ENCODE measurements at places on chromosomes 3 and 15.

DNA sequence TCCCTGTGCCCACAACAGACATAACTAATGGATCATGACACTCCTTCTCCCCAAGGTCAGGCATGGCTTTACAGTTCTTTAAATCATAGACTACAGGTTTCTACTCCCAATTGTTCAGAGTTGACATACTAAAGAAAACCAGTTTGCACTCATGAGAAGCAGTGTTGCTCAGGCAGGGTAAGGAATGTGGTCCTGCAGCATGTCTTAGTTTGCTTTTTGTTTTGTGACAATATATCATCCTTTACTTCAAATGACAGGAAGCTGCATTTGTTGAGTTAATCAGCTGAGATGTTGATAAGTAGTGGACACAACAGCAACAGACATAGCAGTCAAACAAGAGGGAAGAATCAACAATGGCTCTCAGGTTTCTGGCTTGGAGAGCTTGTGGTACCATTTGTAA is 267.5 kb downstream of the SLCO3A1 start:
- no peak for DNase-seq

DNA sequence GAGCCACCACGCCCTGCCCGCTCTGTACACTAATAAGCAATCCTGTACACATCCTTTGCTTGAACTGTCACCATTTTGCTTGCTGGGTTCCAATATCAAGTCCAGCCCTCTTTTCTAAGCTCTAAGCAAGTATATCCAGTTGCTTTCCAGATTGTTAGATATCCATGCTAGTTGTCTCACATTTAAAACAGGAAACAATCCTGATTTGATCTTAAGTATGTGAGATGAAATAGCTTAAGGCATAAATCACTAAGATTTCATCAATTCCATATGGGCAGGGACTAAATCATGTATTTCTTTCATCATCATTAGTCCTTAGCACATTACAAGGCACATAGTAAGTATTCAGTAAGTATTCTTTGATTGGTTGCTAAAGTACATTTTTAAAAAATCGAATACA is 16.2 kb downstream of the ATP11B start:
- no peak for DNase-seq

- no peak for DNase-seq
These were observed 49.1 kb downstream of the CMTM7 start for GRCh38 chr3:32440611-32441350.

DNA sequence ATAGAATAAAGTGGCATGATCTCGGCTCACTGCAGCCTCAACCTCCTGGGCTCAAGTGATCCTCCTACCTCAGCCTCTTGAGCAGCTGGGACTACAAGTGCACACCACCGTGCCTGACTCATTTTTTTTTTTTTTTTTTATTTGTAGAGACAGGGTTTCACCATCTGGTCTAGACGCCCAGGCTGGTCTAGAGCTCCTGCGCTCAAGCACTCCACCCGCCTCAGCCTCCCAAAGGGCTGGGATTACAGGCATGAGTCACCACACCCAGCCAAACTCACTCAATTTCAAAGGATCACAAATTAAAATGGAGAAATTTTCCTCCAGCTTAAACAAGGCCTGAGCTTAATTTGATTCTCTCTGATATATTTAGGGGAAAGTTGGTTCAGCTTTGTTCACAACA is 27.3 kb upstream of the NMB start:
- DNase-seq, result no peak

GRCh38 chr3:134145183-134145582 is 105.5 kb downstream of the RYK start:
- DNase-seq, result no peak

- DNase-seq, result no peak
These were observed 71.7 kb downstream of the RYR3 start for GRCh38 chr15:33382491-33382890.

- DNase-seq, result no peak
These were observed 256.0 kb downstream of the OCA2 start for GRCh38 chr15:27843146-27843545.

DNA sequence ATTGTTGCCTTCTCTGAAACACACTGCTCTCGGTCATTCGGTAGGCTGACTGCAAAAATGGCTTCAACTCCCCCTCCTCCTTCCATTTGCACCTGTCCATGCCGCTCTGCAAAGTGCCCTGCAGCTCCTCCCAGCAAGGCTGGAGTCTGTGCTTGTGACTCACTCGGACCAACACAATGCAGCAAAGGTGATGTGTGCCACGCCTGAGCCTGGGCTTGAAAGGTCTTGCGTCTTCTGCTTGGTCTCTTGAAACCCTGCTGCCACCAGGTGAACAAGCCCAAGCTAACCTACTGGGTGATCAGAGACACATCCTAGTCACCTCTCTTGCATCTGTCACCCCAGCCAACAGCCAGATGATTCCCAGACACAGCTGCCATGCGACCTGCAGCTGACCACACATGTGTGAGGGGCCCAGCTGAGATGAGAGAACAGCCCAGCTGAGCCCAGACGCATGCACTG is 71.1 kb downstream of the MGLL start:
- DNase-seq, result no peak

DNA sequence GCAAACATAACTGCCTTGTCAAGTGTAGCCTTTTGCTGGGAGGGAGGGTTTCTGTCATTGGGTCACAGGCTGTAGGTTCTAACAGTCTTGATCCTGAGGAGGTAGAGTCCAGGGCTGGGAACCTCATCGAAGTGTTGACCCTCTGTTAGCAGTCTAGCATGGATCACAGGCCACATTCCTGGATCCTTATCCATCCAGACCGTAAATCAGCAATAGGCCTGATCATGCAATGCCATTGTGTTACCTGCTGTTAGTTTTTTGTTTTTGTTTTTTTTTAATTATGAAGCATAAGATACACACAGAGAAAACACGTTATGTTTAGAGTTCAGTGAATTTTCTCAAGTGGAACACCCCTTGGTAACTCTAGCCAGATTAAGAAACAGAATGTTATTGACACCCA is 282.0 kb upstream of the TPM1 start:
- DNase-seq, result no peak

GRCh38 chr3:12759097-12759679 is at the start of gene TMEM40:
TSS of gene TMEM40 (minus strand) at chr3:12759259. CDS start at chr3:12749832, 9,427 bp downstream.
- DNase-seq, result no peak

- peak; percentile 3 for DNase-seq
These were observed at the start of gene SPESP1 for GRCh38 chr15:68930268-68931022. TSS of gene SPESP1 (plus strand) at chr15:68930525. CDS start at chr15:68930654, 129 bp downstream.

GRCh38 chr3:28690176-28690575 is 341.6 kb upstream of the AZI2 start:
- DNase-seq, result no peak

- DNase-seq, result no peak
These were observed 869.1 kb downstream of the TBL1XR1 start for GRCh38 chr3:176328198-176328597.

DNA sequence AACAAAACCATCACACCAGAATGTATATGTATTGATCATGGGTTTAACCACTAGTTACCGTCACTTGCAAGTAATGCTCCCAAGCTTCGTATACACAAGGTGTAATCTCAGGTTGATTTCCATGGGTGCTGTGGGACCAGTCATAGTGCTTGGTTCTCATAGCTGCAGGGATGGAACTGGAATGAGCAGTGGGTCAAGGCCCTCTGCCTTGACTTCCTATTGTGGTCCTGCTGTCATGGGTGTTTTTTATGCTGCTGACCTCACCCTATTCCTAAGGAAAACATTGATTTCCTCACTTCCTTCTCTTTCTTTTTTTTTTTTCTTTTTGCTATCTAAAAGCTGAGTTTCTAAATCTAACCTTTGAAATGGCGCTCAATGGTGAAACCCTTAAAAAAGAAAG is 325.6 kb upstream of the RASGRP1 start:
- DNase-seq, result no peak

- DNase-seq, result no peak
These were observed 225.6 kb downstream of the MINAR1 start for GRCh38 chr15:79657722-79658121.

GRCh38 chr3:127689266-127689860 is 16.6 kb downstream of the ABTB1 start:
- no peak for DNase-seq

DNA sequence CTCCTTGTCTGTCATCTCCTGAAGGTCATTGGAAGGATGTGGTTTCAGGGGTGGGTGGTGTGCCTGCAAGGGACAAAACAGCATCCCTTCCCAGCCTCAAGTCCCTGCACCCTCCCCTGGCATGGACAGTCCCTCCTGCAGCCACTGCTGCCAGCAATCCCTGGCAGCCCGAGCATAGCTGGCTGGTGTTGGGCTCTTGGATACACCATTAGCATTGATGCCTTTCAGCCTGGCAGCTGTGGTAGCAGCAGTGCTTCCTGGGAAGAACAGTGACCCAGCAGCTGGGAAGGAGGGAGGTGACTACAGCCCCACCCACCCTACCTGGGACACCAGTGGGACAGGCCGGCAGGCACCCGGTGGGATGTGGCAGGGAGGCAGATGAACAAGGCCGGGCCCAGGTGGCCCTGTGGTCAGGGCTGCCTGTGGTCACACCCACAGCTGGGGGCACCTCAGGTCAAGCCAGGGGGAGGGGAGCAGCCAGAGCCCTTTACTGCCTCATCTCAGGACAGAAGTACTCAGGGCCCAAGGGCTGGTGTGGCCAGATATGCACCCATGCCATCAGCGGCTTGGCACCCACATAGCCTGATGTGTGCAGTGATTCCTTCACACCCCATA is 32.9 kb upstream of the TMEM115 start:
- peak; percentile 22 for DNase-seq

- DNase-seq, result no peak
These were observed 3.9 kb downstream of the CILP start for GRCh38 chr15:65207280-65207840.

- DNase-seq, result no peak
These were observed 98.4 kb downstream of the DHX30 start for GRCh38 chr3:47901280-47901833.

- DNase-seq, result no peak
These were observed 53.6 kb downstream of the PAK2 start for GRCh38 chr3:196793246-196793645.

DNA sequence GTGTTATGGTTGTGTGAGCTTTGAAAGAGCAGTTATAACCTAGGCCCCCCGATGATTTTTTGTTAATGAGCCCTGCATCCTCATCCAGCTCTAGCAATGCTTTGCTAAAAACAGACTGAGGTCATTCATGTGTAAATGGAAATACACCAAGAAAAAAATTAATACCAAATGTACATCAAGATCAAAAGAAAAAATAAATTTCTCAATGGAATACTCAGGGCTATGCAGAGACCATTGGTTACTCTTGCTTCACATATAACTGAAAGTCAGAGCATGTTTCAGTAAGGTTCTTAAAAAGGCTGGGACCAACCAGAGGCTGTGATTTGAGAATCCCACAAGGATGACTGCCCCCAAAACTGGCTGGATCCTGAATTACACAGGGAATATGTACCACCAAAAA is 48.0 kb downstream of the ARHGAP31 start:
- DNase-seq, result no peak

DNA sequence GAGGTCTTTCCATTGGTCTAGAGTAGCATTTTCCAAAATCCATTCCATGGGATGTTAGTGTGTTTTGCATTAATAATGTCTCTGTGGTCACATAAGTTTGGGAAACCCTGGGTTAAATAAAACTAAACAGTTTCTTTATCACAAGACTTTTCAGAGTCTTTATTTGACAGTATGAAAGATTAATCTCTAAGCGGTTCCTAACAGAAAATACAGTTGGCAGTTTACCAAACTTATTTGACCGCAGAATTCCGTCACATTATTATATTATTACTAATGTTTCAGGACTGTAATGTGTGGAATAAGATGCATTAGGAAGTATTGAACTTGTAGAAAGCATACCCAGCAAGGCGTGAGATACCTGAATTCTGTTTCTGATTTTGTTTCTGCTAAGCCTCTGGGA is 71.5 kb upstream of the ADAMTSL3 start:
- no peak for DNase-seq

DNA sequence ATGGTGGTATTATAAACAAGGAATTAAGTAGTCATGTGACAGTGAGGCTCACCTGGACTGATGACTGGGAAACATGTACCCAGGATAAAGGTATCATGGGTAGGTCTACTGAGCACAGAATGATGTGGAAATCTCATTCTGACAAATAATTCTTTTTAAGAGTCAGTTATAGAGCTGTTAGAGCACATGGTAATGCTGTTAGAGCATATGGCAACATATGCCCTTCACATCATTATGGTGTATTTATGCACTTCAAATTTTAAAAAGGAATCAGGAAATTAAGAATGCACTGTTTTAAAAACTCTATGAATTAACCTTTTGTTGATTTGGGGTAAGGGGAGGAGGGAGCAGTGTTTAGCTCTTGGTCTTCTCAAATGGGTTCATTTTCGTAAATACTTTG is 1.7 kb downstream of the SLC6A20 start:
- DNase-seq, result no peak

GRCh38 chr3:101383156-101383575 is 62.8 kb upstream of the IMPG2 start:
- no peak for DNase-seq

GRCh38 chr15:33310481-33311311 is at the start of gene RYR3:
TSS of gene RYR3 (plus strand) at chr15:33310967. CDS start at chr15:33311046, 79 bp downstream.
- DNase-seq, result no peak

DNA sequence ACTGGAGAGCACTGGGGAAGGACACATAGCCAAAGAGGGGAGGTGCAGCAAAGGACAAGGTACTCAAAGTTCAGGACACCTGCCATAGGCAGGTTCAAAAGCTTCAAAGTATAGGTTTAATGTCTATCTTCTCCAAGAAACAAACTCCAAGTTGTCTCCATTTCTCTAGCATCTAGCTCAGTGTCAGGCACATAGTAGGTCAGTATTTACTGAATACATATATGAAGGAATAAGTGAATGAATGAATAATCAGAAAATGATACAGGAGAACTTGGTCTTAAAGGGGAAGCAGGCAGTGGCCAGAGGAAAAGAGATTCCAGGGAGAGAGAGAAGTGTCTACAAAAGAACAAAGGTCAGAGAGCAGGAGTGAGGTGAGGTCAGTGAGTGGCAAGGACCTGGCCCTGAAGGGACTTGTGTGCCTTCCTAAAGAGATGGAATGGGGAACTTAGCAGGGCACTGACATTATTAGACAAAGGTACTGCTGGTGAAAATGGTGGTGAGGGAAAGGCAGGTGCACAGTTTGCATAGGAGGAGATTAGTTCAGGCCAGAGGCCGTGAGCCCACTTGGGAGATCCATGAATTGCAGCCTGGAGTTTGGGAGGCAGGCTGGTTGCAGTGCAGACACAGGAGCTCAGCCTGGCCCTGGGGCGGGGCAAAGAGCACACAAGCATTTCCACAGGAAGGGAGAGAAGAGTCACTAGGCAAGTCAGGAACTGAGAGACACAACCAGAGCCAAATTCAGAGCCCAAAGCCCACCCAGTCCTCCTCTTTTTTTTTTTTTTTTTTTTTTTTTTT is 21.4 kb downstream of the TBC1D2B start:
- DNase-seq, result no peak

DNA sequence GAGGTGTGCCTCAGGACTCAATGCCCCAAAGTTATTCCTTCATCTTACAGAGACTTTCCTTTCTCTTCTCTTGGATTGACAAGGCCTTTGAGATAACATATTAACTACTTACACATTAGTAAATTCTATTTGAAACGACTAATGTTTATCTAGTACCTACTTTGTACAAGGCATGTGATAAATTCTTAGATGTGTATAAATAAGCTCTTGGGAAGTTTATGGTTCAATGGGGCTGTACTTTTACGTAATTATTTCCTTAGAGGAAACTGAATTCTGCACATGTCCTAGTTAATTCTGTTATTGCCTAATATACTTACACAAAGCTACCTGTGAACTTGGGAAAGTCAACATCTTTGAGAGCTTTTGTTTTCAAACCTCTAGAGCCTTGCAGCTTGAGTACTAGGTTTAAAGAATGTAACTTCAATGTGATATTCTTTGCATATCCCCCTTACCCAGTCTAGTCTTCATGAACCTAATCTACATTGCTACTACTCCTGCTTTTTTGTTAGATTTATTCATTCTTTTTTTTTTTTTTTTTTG is 58.5 kb upstream of the RAP2B start:
- no peak for DNase-seq

All from CD4-positive, alpha-beta memory T cell (primary cell).